CD4-positive, alpha-beta memory T cell (primary cell): ENCODE measurements at places on chromosomes 1 and 21. TPM values are rescaled to one million over a fixed set of nuclear protein-coding genes. Genes with fewer than 3 reads are reported as not detected.
A peak's percentile ranks its signal among the peaks of the same experiment; 100 is the strongest.

- DNase-seq = no peak
- no peaks in the 10 kb centered on the region for H3K4me1 ChIP-seq
- no peaks in the 10 kb centered on the region for H3K27me3 ChIP-seq
- H3K36me3 ChIP-seq = no peaks in the 10 kb centered on the region
- H3K4me3 ChIP-seq = no peak overlapping the region
Observed at GRCh38 chr1:244339073-244339692, 112.5 kb downstream of the ADSS2 start.

DNA sequence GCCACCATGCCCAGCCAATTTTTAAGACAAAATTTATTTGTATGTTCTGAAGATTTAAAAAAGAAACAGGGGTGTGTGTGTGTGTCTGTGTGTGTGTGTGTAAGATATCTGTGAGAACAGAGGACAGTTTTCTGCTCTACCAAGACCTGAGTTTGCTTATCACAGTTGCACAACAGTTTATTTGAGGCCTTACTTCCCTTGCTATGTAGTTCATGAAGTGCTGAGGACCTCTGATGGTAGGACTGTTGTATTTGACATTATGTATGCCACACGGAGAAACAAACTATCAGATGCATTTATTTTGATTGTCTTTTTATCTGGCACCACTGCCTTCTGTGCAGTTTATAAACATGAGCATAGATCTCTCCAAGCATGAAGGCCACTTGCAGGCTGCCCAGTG, 355.2 kb downstream of the PBX1 start:
- H3K36me3 ChIP-seq = no peaks in the 10 kb centered on the region
- H3K27ac ChIP-seq = no peak overlapping the region
- H3K27me3 ChIP-seq = no peaks in the 10 kb centered on the region
- H3K4me3 ChIP-seq = no peak overlapping the region

DNA sequence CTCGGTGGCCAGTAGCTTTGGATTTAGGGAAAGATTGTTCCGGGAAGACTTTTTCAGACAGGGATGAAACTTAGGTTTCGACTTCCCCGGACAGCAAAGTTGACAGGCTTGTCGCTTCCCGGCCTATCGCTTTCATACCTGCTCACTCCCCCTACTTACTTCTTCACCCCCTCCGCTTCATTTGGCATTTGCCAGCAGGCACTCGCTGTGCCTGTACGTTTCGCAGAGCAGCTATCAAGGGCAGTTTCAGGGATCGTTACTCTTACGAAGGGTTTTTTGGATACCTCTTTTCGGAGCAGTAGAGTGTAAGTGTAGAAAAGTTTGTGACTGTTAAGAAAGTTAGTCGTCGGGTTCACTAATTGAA, 393 bp downstream of the BLZF1 start:
- peaks cover 41% of the 10 kb centered on the region for H3K4me1 ChIP-seq
- no peak for DNase-seq
- peak overlapping the region; percentile 96 for H3K4me3 ChIP-seq
- no peaks in the 10 kb centered on the region for H3K27me3 ChIP-seq
- peak overlapping the region; percentile 71 for H3K27ac ChIP-seq

DNA sequence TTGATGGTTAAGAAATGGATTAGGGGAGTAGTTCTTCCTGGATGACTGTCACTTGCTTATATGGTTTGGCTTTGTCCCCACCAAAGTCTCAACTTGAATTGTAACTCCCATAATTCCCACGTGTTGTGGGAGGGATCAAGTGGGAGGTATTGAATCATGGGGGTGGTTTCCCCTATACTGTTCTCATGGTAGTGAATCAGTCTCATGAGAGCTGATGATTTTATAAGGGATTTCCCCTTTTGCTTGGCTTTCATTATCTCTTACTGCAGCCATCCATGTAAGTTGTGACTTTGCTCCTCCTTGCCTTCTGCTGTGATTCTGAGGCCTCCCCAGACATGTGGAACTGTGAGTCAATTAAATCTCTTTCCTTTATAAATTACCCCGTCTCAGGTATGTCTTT, 1621.1 kb downstream of the MRPL39 start:
- no peaks in the 10 kb centered on the region for H3K27me3 ChIP-seq
- no peak overlapping the region for H3K27ac ChIP-seq
- DNase-seq = no peak
- H3K36me3 ChIP-seq = no peaks in the 10 kb centered on the region
- no peaks in the 10 kb centered on the region for H3K4me1 ChIP-seq

- no peak overlapping the region for H3K4me3 ChIP-seq
- no peaks in the 10 kb centered on the region for H3K4me1 ChIP-seq
Observed at GRCh38 chr1:18376661-18377060, 104.1 kb upstream of the KLHDC7A start.

GRCh38 chr1:105632342-105633196, 1423.9 kb upstream of the PRMT6 start:
- no peaks in the 10 kb centered on the region for H3K36me3 ChIP-seq
- no peaks in the 10 kb centered on the region for H3K4me1 ChIP-seq
- no peak for DNase-seq
- no peak overlapping the region for H3K27ac ChIP-seq

Gene PLA2G4A
- total RNA-seq = 0.25 TPM

Gene CD48
- total RNA-seq = 329 TPM
